ENCODE measurements at places on chromosomes 5 and 9.

DNA sequence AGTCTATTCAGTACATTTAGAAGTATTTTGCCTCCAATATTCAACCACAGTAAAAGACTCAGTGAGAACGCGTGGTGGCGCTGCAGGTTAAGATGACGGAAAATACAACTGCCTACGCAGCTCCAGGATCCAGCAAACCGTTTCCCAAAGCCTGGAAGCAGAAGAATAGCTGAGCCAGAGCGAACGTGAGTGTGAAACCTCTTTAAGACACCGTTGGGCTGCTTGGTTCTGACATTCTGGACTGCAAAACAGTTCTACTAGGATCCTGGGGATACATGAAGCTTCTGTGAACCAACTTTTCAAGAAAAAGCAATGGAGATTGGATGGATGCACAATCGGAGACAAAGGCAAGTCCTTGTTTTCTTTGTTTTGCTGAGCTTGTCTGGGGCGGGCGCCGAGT is at the start of gene PCDHB16:
TSS of gene PCDHB16 (plus strand) at position 140 of the 400 bp plus-strand sequence. CDS start at position 313, 173 bp downstream.
- no peak for DNase-seq

DNA sequence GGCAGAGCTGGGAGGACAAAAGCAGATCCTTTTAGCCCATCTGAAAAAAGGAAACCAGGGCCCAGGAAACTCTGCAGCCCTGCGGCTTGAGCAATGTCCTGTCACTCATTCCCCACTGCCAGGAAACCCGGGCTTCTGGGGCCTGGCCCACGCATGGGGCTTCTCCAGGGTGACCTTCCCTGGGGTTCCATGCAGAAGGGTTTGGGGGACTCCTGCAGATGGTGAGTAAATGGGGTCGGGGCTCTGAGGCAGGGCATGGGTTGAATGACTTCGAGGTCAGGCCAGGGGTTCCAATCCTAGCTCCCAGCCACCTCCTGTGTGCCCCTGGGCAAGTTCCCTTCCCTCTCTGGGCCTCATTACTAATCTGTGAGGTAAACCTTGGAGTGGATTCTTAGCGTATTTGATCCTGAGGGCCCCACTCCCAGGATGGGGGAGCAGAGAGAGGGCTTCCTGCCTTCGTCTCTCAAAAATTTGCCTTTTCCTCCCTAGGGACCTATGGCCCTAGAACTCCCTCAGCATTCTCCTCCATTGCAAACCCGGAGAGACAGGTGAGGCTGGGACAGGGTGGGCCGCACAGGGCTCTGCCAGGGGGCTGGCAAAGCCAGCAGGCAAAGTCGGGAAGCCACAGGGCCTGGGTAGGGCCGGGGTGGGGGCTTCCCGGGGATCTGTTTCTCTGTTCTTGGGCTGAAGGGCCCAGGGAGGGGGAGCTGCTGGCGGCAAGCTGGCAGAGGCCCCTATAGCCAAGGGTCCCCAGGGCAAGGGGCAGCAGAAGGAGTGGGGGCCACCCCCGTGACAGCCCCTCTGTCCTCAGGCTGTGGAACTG is 25.8 kb downstream of the ADGRD2 start:
- DNase-seq: no peak

DNA sequence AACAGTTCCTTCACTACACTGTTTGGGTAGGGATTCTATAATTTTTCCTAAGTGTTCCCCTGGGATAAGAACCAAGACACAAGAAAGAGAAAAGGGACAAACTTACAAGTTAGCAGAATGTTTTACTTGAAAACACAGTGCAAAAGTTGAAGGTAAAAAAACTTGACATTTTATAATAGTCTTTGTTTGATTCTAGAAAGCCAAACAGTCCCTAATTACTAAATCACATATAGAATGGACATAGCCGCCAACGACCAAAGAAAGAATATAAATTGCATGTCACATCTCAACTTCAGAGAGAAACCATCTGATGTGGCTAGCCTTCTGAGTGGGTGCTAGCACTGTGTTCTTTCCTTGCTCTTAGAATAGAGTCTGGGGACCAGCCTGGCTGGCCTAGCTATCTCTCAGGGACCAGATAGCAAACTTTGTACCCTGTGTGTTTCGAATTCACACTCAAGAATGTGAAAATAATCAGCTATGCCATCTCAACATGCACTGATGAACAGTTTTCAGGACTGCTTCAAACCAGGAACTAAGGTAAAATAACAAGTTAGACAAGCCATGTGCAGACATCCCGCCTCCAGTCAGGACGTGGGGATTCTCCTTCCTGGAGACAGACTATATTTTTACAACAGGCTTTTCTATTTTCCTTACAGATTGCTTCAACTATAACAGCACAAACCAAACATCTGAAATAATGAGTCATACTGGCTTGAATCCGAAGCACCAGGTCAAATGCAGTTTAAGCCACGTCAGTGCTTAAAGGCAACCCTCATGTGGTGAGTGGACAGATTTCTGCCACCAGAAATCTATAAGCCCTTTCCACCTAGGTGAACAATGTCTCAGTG is 53.7 kb downstream of the LHFPL2 start:
- DNase-seq: no peak

GRCh38 chr5:98779264-98779877 is 5.9 kb downstream of the RGMB start:
- no peak for DNase-seq

- DNase-seq: no peak
Measured at GRCh38 chr5:88808153-88808552, 74.8 kb downstream of the MEF2C start.

DNA sequence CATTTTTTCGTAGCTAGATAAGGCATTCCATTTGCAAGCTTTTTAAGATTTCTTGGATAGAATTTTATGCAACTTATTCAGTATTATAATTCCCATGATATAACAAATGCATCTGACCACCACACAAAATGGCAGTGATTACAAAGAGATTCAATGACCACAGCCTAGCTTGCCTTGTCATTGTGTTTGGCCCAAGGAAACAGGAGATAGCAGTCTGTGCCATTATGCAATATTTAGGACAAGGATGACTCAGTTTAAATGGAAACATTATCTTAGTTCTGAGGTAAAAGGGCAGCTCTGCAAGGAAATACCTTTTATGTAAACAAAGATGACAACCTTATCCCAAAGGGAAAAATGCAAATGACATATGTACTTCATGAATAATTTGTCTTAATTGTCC is 89.8 kb downstream of the NUDT12 start:
- DNase-seq: no peak

DNA sequence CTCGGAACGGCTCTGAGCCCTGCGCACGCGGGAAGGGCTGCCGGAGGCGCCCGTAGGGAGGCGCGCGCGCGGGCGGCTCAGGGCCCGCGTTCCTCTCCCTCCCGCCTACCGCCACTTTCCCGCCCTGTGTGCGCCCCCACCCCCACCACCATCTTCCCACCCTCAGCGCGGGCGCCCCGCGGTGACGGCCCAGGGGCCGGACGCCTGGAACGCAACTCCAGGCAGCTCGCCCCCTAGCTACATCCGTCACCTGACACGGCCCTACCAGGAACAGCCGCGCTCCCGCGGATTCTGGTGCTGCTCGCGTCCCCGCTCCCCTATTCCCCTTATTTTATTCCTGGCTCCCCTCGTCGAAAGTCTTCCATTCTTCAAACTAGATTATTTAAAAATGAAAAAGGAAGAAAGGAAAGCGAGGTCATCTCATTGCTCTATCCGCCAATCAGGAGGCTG is at the start of gene CDKN2B-AS1:
TSS of gene CDKN2B-AS1 (plus strand) at position 236 of the 450 bp plus-strand sequence.
- DNase-seq: no peak

GRCh38 chr9:138065287-138065686 is 187.7 kb downstream of the CACNA1B start:
- DNase-seq: no peak

- DNase-seq: no peak
Measured at GRCh38 chr5:132754947-132755346, 7.7 kb downstream of the CCNI2 start.

DNA sequence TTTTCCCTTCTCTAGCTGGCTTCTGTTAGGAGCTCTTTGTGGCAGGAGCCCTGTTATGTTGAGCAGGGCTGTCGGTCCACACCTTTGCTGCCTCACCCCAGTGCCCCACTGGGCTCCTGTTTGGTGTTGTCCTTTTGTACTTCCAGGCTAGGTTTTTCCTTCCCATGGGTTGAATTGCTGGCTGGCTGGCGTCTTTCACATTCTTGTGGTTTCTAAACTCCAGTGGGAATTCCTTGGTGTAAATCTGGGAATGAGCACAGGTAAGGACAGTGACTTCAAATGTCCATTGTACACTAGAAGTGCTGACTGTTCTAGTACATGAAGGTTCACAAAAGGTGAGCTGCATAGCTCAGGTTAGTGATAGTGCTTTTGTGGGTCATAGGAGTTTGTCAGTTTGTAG is 30.4 kb downstream of the RASGRF2 start:
- no peak for DNase-seq

DNA sequence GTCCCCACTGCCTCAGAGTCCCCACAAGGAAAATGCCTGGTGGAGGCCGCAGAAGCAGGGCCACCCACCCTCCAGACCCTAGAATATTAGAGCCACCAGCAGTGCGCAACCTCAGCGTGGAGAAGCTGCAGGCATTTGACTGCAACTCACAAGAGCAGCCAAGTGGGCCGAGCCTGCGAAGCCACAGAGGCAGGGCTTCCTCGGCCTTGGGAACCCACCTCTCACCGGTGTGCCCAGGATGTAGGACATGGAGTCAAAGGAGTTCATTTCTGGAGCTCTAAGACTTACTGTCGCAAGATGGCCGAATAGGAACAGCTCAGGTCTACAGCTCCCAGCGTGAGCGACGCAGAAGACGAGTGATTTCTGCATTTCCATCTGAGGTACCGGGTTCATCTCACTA is 397.9 kb upstream of the PIK3R1 start:
- DNase-seq: no peak

DNA sequence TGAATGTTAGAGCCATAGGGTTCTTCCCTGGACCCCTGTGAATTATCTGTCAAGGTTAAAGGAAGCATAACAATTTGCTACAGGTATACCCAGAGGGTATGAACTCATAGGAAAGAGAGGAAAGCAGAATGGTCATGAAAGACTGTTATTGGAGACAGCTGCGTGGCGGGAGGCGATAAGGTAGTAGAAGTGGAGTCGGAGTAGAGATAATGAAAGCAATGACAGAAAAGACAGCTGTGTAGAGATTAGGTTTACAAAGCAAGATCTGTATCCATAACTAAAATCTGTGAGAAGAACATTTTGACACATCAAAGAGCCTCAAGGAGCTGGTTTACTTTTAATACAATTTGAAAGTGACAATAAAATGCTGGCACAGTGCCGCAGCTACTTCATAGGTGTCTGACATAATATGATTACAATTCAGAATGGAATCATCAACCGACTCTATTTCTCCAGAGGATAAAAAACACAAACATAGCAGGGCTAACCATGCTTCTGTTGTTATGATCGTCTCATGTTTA is 603.9 kb downstream of the CDH12 start:
- DNase-seq: no peak

DNA sequence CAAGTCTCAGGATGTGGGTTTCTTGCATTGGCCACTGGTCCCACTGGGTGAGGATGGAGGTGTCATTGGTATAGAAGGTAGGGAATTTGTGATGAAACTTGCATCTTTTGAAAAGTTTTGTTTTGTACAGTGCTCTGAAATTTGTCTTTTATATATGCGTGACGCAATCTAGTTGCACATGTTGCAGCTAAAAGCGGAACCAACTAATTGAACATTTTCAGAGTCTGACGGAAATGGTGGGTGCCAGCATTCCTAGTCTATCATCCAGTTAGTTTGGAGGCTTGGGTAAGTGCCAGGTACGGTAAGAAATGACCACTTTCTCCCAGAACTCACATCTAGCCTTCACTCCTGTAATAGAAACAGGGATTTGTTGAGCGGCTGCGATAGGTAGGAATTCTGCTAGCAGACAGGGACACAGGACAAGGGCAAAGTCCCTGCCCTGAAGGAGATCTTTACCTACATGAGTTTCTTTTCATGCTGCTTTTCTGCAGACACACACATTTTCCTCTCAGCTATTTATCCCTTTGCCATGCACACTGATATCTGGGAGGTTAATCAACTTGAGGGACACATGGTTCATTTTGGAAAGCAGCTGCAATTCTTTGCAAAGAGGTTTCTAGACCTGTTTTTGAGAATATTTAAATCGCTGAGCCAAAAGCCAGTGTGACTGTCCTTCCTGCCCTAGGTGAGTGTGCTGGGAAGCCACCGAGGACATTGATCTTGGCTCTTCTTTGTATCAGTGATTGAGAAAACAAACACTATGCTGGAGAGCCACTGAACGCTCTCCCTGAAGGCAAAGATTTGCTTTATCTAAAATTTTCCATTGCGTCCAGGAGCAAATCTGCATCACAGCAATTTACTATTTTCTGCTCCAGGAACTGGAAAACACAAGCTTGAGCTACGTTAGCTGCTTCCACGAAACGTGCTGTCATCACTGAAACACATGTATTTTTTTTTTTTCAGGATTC is 89.7 kb downstream of the DAP start:
- no peak for DNase-seq

- no peak for DNase-seq
Measured at GRCh38 chr5:125890511-125890931, 532.7 kb upstream of the GRAMD2B start.

- DNase-seq: no peak
Measured at GRCh38 chr5:34522599-34523386, 133.3 kb upstream of the RAI14 start.

- peak; percentile 47 for DNase-seq
Measured at GRCh38 chr9:127903557-127904475, 4.4 kb upstream of the ST6GALNAC6 start.

DNA sequence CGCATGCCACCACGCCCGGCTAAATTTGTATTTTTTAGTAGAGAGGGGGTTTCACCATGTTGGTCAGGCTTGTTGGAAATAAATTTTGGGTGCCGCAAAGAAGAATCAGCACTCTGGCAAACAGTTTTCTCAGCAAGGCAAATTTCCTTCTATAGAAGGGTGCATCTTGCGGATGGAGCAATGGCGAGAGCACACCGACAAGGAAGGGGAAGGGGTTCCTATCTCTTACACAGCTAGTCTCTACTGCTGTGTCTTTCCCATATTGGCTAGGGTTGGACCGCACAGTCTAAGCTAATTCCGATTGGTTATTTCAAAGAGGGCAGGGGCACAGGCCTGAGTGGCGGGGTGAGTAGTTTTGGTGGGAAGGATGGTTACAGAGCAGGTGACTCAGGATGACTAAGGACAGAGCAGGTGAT is 707 bp downstream of the GTF3C5 start:
- no peak for DNase-seq

GRCh38 chr5:71872311-71872864 is 153.3 kb downstream of the CARTPT start:
- DNase-seq: no peak

Data from stimulated activated CD4-positive, alpha-beta T cell treated with anti-CD3 and anti-CD28 coated beads, Interleukin-1b, Interleukin-23, amount 100 ng/mL, for 1 hour (primary cell).